ENCODE measurements at places on chromosomes 16 and 17. TPM values are rescaled to one million over a fixed set of nuclear protein-coding genes. Genes with fewer than 3 reads are reported as not detected.

ANKRD40CL gene
- total RNA-seq: not detected

NT5M gene
- total RNA-seq: 1.2 TPM

MIEF2 gene
- 30.6 TPM for total RNA-seq

DNA sequence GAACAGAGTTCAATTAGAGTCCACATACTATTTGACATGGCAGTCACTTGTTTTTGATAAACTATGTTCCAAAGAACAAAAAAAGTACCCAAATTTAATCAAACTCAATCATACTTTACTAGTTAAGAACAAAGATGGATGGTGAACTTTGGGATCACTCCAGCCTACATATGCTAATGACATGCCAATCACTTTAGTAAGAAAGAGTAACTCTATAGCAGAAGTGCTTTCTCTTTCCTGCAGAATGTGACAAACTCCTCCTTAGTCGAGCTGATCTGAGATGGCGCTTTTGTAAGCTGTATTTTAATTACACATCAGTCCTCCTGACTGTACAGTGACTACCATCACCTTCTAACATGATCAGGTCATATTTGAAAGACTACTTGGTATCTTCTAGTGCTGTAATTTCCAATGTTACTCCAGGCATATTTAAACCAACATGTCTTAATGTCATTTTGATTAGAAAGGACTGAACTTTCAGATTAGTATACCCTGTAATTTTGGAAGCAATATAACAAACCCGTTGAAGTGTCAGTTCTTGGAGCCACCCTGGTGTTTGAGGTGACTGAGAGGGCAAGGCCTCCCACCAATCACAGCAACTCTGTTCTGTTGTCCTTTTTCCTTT, 4.1 kb downstream of the NETO2 start:
- no peak overlapping the region for H3K4me3 ChIP-seq
- H3K27ac ChIP-seq: no peak overlapping the region
- no peaks in the 10 kb centered on the region for H3K27me3 ChIP-seq
- H3K4me1 ChIP-seq: no peaks in the 10 kb centered on the region
- no peaks in the 10 kb centered on the region for H3K36me3 ChIP-seq
- DNase-seq: no peak

DNA sequence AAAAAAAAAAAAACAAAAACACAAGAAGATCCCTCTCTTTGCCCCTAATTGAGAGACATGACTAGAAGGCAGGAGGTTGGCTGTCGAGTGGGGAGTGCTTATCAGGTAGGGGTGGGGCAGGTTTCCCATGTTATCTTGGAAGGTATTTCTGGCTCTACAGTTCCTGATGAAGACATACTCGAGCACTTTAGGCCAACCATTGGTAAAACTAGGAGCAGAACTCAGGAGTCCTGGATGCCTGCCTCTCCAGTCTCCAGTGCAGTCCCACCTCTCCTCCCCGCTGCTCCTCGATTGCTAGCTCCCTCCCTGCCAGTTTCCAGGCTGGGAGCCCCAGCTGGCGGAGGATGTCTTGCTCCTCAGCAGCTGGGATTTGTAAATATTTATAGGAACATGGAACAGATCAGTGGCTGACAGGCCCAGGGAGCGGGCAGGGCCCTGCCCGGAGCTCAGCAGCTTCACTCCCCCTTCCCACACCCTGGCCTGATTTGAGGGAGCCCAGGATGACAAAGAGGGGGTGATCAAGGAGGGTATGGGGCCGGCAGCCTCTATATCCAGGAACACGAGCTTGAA, 11.4 kb upstream of the C1QL1 start:
- no peaks in the 10 kb centered on the region for H3K27me3 ChIP-seq
- H3K36me3 ChIP-seq: no peaks in the 10 kb centered on the region
- no peak overlapping the region for H3K4me3 ChIP-seq
- H3K27ac ChIP-seq: no peak overlapping the region
- H3K4me1 ChIP-seq: peaks cover 3% of the 10 kb centered on the region

DNA sequence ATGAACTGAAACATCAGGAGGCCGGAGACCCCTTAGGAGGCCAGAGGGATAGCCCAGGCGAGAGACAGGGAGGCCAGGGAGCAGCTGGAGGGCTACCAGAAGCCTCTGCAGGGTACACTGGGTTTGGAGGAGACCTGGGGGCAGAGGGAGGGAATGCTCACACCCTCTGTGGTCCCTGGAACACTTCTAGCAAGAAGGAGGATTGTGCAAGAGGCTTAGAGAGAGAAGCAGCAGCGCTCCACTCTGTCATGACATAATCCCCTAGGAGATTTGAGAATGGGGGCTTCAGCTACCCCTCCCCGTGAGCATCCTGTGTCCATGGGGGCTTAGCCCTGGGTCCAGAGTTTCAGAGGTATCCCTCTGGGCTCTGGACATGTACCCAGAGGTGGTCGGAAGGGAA, 15.8 kb downstream of the GPR142 start:
- H3K27ac ChIP-seq: no peak overlapping the region
- no peaks in the 10 kb centered on the region for H3K36me3 ChIP-seq
- H3K4me1 ChIP-seq: peaks cover 10% of the 10 kb centered on the region
- DNase-seq: no peak
- no peaks in the 10 kb centered on the region for H3K27me3 ChIP-seq

DNA sequence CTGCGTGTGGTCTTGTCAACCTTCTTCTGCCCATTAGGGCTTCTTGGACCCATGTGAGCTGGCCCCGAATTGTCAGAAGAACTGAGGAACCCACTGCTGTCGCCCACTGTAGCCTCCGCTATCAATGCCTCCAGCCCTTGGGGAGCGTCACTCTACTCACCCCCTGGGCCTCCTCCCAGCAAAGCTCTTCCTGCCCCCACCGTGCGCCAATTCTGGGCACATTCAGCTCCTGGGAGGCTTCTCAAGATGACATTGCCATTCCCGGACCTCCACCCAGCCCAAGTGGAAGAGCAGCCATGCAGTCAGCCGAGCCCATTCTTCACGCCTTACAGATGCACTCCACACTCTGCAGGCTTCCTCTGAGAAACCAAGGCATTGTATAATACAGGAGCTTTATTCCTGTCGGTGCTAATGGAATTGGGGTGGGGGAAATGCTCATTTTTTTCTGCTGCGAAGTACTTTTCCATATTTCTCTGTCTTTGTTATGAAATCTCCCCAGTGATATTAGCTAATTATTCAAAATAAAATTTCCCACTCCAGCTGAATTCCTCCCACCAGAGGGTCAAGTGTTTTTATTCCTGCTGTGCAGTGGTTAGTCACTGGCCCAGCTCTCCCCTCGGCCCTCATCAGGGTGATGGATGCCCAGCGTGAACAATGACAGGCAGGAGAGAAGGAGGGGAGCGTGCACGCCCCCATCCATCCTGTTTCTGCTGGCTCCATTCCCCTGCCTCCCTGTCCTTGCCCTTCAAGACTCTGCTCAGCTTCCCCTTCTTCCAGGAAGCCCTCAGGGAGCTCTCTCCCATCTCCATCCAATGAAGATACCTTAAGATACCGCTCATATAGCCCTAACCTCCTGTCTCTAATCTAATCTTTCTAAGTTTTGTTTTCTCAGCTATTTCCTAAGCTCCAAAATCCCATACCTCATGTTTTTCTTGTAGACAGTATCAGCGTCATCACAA, 87.7 kb downstream of the C16orf95 start:
- no peak overlapping the region for H3K4me3 ChIP-seq
- no peaks in the 10 kb centered on the region for H3K36me3 ChIP-seq
- no peak for DNase-seq
- H3K27me3 ChIP-seq: no peaks in the 10 kb centered on the region
- no peak overlapping the region for H3K27ac ChIP-seq

DNA sequence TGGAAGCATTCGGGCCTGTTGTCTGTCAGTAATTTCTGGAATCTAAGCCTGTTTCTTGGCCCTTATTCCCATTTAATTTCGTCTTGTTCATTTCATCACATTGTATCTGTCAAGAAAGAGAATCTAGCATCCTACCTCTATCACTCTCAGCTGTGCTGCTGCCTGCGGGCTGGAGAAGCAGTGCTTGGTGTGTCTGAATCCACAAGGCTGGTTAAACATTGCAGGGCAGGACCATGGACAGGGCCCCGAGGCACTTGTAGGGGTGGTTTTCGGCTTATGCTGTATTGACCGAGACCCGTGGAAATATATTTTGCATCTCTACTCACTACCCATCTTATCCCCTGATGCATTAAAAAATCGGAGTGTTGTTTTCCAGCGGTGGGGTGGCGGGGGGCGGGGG, 3.1 kb downstream of the RAB11FIP4 start:
- H3K4me1 ChIP-seq: no peaks in the 10 kb centered on the region
- H3K4me3 ChIP-seq: no peak overlapping the region
- peaks cover 11% of the 10 kb centered on the region for H3K27me3 ChIP-seq
- no peaks in the 10 kb centered on the region for H3K36me3 ChIP-seq

GRCh38 chr17:27442702-27443101, 13.5 kb upstream of the KSR1 start:
- no peaks in the 10 kb centered on the region for H3K4me1 ChIP-seq
- no peak for DNase-seq
- H3K36me3 ChIP-seq: no peaks in the 10 kb centered on the region
- no peaks in the 10 kb centered on the region for H3K27me3 ChIP-seq

DNA sequence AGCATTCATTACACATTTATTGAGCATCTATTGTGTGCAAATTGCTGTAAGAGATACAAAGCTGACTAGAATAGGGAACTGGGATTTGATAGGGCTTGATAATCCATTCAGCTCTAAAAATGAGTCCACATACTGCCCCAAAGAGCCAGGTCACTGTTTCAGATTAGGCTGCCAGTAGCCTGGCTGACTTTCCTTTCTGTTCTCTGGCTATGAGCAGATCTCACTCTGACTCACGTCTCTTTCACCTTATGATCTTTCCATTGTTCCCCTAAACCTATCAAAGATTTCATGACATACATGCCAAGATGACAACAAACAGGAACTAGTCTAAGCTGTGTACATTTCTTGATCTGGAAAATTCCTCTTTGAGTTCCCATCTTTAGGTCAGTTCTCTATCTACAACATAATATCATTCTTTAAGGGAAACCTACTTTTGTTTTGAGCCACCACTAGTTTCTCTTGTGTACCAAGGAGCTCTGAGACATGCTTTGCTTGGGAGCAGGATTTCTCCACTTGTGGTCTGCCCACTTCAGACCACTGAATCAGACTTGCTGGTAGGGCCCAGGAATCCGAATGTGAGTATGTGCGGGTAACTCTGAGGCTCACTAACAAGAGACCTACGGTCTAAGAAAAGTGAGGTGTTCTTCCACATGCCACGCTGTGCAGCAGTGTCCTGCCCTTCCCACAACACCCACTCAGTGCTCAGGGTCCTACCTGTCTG, 40.9 kb upstream of the ICAM2 start:
- H3K27me3 ChIP-seq: no peaks in the 10 kb centered on the region
- H3K4me1 ChIP-seq: peaks cover 39% of the 10 kb centered on the region
- peaks cover 74% of the 10 kb centered on the region for H3K36me3 ChIP-seq
- no peak overlapping the region for H3K27ac ChIP-seq
- no peak for DNase-seq

DNA sequence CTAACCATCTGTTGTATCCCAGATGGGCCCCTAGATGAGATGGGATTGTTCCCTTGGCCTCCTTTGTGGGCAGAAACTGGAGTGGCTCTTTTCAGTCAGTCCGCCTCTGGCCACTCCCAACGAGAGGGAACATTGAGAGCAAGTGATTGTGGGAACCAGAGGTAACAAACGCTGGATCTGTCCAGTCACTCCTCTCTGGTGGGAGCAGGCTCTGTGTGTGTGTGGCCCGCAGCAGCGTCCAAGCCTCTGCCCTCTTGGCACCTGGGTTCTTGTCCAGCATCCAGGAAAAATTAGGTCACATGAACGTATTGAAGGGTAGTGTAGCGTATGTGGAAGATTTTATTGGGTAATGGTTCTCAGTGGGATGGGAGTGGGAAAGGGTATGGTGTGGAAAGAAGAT, 101.9 kb upstream of the COX10 start:
- H3K27me3 ChIP-seq: no peaks in the 10 kb centered on the region
- no peaks in the 10 kb centered on the region for H3K36me3 ChIP-seq
- H3K4me1 ChIP-seq: peaks cover 4% of the 10 kb centered on the region
- no peak for DNase-seq

DNA sequence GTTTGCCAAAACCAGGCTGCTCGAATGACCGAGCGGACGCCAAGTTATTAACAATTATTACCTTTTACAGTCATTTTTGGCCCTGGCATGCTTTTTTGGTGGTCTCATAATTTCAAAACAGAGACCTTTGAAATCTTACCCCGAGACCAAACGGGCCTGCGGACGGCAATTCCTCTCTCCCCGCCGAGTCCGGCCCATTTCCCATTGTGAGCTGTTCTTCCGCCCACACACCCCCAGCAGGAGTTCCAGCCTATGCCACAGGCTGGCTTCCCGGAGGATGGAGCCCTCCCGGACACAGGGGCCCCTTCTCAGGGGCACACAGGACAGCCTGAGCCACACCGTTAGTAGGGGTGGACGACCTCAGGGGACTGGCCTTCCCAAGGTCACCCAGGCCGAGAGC, 130.7 kb downstream of the C16orf95 start:
- no peaks in the 10 kb centered on the region for H3K36me3 ChIP-seq
- no peak overlapping the region for H3K27ac ChIP-seq
- H3K4me3 ChIP-seq: no peak overlapping the region
- no peaks in the 10 kb centered on the region for H3K4me1 ChIP-seq

DNA sequence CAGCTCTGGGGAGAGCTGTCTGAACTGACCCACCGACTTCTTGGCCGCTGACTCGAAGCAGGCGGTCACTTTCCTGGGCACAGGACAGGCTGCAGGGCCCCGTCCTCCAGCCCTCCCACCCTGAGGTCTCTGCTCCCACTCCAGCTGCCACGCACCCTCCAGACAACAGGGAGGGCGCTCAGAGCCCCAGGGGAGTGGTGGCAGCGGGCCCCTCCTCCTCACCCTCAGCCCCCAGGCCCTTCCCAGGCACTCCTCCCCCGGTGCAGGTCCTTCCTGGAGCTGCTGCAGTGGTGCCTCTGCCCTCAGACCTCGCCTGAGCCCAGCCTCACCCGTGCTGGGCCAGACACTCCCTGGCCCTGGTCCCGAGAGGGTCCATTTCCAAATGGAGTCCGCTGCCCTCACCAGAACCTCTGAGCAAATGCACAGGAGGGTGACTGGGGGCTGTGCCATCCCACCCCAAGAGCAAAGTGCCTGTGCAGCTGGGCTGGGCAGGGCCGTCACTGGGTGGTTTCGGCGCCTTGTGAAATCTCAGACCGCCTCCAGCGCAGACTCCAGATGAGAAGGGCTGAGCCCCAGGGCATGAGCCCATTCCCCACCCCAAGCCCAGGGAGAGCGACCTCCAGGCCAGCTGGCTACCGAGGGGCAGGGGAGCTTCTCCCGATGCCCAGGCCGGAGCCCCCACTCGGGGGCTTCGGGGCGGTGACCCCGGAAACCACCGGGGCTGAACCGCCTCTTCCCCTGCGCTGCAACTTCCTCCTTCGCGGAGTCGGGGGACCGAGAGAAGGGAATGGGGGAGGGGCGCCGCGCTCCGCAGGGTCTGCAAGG, 717 bp downstream of the CYBA start:
- no peak overlapping the region for H3K4me3 ChIP-seq
- peaks cover 6% of the 10 kb centered on the region for H3K36me3 ChIP-seq
- peak overlapping the region; percentile 90 for H3K27ac ChIP-seq
- H3K4me1 ChIP-seq: peaks cover 12% of the 10 kb centered on the region

GRCh38 chr16:51144203-51144602, 6.9 kb downstream of the SALL1 start:
- H3K4me3 ChIP-seq: no peak overlapping the region
- peaks cover 23% of the 10 kb centered on the region for H3K27me3 ChIP-seq
- no peaks in the 10 kb centered on the region for H3K4me1 ChIP-seq

GRCh38 chr17:61451538-61452300, 503 bp upstream of the TBX4 start:
- H3K36me3 ChIP-seq: no peaks in the 10 kb centered on the region
- H3K4me1 ChIP-seq: peaks cover 12% of the 10 kb centered on the region
- DNase-seq: no peak
- no peak overlapping the region for H3K27ac ChIP-seq

GRCh38 chr17:77495575-77495974, 354.8 kb downstream of the SEC14L1 start:
- H3K27ac ChIP-seq: no peak overlapping the region
- no peak for DNase-seq
- H3K27me3 ChIP-seq: no peaks in the 10 kb centered on the region
- no peaks in the 10 kb centered on the region for H3K36me3 ChIP-seq
- no peaks in the 10 kb centered on the region for H3K4me1 ChIP-seq
- no peak overlapping the region for H3K4me3 ChIP-seq
